CD4-positive, alpha-beta T cell treated with Interleukin-1 beta for 1 hour (primary cell): ENCODE measurements at places on chromosomes 13 and 19.

DNA sequence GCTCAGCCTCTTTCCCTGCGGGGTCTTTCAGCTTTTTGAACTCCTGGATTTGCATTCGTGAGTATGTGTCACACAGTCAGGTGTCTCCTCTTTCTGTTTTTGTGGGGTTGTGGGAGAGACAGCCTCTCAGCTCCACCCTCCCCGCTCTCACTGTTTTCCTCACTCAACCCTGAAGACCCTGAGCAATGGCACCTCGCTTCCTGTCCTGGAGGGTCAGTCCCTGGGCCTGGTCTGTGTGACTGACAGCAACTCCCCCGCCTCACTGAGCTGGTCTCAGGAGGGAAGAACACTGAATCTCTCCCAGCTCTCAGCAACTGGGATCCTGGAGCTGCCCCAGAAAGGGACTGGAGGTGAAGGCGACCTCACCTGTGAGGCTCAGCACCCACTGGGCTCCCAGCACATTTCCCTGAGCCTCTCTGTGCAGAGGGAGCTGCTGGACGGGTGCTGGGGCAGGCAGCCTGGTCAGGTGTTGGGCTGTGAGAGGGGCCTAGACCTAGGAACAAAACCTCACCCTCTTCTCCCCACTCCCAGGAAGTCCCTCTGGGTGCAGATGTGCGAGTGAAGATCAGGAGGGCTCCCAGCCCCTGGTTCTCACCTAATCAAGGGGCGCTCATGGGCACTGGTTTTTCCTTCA, 4.2 kb upstream of the SIGLEC7 start:
- no peak for DNase-seq

DNA sequence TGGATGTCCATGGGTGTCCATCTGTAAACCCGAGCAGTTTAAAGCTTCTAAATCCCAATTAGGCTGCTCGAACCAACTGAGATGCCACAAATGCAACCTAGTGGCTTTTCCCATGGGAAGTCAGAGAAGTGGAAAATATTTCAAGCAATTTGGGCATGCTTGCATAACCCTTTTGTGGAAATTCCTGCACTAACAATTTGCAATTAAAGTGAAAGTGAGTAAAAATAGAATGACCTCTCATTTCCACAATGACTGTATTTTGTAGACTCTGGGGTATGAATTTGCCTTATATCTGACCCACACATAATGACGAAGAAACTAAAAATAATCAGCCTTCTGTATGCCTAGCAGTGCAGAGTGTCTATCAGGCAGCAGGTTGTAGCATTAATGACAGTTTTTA, 91.8 kb upstream of the TSC22D1 start:
- no peak for DNase-seq

- DNase-seq: no peak
These were observed 456.0 kb downstream of the PCDH17 start for GRCh38 chr13:58087566-58087965.

GRCh38 chr19:13835791-13836723, 40.8 kb downstream of the ZSWIM4 start:
- peak; percentile 69 for DNase-seq

DNA sequence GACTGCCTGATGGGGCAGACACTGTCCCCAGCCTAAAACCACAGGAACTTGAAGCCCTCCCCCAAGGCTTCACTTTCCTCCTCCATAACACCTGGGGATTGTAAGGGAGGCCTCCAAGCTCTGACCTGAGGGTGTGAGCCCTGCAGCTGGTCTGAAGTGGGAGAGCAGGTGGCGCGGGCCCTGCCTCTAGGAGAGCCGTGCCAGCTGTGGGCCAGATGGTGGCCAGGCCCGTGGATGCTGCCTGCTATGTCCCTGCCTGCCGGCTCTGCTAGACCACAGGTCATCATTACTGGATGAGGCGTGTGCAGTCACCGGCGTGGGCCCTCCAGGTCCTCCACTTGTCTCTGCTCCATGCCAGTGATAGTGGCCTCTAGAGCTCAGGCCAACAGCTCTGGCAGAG, 3.5 kb upstream of the KLHL26 start:
- no peak for DNase-seq

- no peak for DNase-seq
These were observed 205.0 kb upstream of the RFC3 start for GRCh38 chr13:33612641-33613638.

- no peak for DNase-seq
These were observed 13.5 kb upstream of the ZNF554 start for GRCh38 chr19:2805991-2806649.

- DNase-seq: no peak
These were observed 421.0 kb upstream of the KLF12 start for GRCh38 chr13:74555276-74555625.

GRCh38 chr13:46667687-46668281, 114.8 kb downstream of the LRCH1 start:
- DNase-seq: peak; percentile 64

GRCh38 chr19:42198676-42199439, 18.6 kb downstream of the DEDD2 start:
- peak; percentile 85 for DNase-seq

- DNase-seq: no peak
These were observed 121.6 kb upstream of the SPRY2 start for GRCh38 chr13:80462567-80462966.

GRCh38 chr19:1066748-1067340, at the start of gene ARHGAP45:
Gene ARHGAP45 (plus strand): TSS chr19:1067167. CDS start chr19:1067406, 239 bp downstream.
- DNase-seq: peak; percentile 88

DNA sequence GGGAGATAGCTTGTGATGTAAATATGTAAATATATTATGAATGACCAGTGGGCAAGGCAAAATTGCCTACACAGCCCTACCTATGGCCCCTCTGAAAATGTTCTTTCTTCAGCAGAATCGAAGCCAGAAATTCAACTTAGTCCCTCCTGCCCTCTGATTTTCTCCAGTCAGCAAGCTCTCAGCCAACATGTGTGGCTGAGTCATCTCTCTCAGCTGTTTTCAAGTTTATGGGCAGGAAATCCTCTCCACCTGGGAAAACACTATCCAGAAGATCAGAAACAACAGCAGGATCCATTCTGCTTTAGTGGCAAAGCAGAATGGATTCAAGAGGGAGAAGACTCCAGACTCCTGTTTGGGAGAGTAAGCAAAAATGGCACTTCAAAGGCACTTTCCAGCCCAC, 8.9 kb upstream of the ZNF527 start:
- no peak for DNase-seq

GRCh38 chr19:40416918-40417642, 3.9 kb upstream of the PRX start:
- no peak for DNase-seq

GRCh38 chr19:1698636-1699035, 46.2 kb upstream of the TCF3 start:
- no peak for DNase-seq

DNA sequence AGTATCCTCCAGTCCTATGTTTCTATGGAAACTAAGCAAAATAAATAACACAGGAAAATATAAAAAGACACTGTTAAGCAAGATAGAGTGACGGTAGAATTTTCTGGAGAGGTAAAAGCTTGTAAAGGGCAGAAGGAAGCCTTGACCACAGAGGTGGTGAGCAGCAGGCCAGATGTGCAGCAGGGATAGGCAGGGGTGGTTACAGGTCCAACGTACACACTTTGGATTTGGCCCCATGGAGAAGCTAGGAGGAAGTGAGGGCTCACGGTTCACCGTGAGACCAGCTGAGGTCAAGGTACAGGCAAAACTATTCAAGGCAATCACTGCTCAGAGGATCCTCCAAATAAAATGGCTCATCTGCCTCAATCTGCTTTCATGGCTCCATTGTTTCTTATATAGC, 242.8 kb downstream of the B3GLCT start:
- DNase-seq: no peak

- DNase-seq: no peak
These were observed 3.2 kb downstream of the PRTN3 start for GRCh38 chr19:843836-844545.

GRCh38 chr19:50322234-50322633, 6.9 kb downstream of the KCNC3 start:
- no peak for DNase-seq

DNA sequence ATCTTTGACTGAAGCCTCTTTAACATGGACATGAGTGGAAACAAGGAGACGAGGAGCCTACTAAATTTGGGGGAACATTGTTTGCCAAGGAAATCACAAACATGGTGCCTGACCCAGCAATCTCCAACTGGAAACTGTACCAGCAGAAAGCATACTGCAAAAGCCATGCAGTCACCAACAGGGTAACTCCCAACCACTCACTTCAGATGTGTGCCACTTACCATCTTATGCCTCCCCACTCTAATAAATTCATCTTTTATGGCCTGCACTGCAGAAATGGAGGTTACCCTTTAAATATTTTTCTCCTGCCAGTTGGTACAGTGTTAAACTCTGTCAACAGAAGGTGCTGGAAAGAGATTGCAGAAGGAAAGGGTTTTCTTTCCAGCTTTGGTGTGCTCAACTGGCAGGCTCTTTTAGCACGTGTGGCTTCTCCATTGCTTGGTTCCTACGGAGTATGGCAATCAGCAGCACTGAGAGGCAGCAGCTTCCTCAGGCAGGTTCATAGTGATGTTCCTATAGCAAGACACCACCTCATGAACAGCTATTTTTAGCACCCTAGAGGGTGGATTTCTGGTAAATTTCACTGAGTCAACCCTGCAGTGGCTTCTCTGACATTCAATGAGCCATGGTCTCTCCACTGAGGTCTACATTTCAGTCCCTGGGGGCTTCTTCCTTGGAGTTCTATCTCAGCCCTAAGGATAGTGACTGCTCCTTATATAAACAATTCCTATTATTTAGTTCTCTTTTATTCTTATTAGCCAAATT, 21.4 kb downstream of the MIR17HG start:
- DNase-seq: no peak

- DNase-seq: no peak
These were observed 37.0 kb upstream of the FARP1 start for GRCh38 chr13:98105929-98106336.

DNA sequence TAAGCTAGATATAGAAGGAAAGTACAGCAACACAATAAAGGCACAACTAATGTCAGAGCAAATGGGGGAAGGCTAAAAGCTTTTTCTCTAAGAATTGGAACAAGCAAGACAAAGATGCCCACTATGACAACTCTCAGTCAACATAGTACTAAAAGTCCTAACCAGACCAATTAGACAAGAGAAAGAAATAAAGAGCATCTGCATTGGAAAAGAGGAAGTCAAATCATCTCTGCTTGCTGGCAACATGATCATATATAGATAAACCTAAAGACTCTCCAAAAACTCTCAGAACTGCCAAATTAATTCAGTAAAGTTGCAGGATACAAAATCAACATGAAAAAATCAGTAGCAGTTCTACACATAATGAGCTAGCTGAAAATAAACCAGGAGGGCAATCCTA, 542.0 kb downstream of the DIAPH3 start:
- DNase-seq: no peak

- DNase-seq: peak; percentile 70
These were observed 2.2 kb upstream of the CEACAM6 start for GRCh38 chr19:41753159-41753558.

DNA sequence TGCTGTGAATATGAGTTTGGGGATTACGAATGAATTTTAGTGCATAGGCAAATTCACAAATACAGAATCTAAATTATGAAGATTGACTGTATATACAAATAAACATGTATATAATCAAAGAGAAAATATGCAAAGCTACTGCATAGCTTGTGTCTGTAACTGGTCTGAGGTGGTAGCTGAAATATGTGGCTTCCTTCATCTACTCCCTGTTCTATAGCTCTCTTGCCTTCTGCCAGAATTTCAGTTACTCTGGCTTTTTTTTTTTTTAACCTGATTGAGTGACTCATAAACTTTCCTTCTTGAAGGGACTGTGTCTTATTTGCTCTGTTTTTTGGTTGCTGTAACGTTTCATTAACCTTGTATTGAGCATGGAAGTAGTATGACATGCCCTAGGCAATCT, 26.6 kb downstream of the DNAJC3 start:
- DNase-seq: no peak

DNA sequence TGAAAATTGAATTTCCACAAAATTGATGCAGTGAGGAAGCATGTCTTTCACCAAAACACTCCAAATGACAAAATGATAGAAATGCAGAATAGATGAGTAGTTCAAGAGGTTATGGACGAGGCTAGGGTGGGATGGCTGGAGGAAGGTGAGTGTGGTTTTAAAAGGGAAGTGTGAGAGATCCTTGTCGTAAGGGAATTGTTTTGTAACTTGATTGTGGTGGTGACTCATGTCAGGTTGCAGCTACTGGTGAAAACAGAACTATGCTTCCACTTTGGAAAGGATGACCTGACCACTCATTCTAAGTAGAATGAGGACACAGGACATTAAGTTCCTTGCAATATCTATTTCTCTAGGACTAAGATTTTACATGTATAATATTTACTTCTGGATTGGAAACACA, 345.7 kb downstream of the MTUS2 start:
- no peak for DNase-seq

GRCh38 chr19:1340681-1341469, 42.8 kb upstream of the NDUFS7 start:
- DNase-seq: no peak

DNA sequence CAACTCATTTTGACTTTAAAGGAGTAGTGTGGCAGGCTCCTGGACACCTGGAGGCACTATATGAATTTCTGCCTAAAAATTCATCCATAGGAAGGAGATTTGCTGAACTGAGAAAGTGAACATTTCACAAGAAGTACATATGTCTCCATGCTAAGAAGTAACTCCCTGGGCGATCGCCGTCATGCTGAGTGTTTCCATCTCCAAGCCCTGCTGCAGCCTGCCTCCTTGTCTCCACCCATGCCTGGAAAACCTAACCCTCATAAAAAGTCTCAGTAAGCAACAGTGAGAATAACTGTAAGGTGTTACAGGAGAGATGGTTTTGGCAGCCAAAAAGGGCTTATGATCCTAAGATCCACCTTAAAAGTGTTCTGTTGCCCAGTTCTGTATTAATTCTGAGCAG, 251.3 kb downstream of the SHISA2 start:
- no peak for DNase-seq

- peak; percentile 48 for DNase-seq
These were observed 3.8 kb downstream of the HSPBP1 start for GRCh38 chr19:55275851-55276719.
